Naive thymus-derived CD8-positive, alpha-beta T cell (primary cell): ENCODE measurements at places on chromosomes 5 and 9. TPM values are rescaled to one million over a fixed set of nuclear protein-coding genes. Genes with fewer than 3 reads are reported as not detected.

CDC20B gene
- total RNA-seq = not detected

PCDHB16 gene
- total RNA-seq = not detected

BARHL1 gene
- not detected for total RNA-seq

DNA sequence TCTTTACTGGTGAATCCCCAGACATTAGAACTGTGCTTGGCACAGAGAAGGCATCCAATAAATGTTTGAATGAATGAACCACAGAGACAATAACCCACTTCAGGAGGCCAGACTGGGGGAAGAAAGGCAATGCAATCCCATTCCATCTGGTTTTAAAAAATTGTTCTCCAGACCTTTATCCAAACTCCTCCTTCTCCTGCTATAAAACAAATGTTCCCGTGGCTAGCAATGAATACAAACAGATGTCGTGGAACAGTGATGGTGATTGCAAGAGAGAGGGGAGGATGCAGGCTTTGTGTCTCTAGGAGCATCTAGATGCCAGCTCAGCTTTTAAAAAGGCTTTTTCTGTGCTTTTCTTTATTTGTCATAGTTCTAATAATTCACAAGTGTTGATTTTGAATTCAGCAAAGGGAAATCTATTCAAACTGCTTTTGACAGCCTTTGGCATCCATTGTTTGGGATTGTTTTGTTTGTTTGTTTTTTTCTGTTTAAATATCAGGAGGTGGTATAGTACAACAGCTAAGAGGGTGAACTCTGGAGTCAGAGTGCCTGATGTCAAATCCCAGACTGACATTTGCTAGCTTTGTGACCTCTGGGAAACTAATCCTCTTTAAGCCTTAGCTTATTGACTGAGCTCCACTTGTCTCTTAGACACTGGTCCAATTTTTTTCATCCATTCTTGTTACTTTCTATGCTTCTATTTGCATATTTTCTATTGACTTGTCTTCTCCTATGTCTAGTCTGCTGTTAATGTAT is 59.1 kb downstream of the TNFSF15 start:
- DNase-seq = no peak

GRCh38 chr9:115525111-115526058 is 407.4 kb upstream of the TNC start:
- DNase-seq = no peak

DNA sequence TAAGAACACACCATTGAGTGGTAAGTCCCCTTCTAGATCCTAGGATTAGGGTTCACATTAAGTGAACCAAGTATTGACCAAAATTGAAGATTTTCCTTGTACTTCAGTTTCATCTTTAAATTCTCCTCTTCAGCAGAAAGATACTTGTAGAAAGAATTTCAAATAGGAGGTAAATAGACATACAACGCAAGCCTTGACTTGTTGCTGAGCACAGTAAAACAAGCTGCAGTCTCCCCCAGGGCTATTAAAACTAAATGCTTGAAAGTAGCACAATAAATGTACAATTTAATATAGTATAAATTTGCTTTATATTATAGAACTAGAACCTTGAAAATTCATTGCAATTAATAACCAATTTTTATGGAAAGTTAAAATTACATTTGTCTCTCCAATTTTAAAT is 170.1 kb upstream of the TARS1 start:
- DNase-seq = no peak

DNA sequence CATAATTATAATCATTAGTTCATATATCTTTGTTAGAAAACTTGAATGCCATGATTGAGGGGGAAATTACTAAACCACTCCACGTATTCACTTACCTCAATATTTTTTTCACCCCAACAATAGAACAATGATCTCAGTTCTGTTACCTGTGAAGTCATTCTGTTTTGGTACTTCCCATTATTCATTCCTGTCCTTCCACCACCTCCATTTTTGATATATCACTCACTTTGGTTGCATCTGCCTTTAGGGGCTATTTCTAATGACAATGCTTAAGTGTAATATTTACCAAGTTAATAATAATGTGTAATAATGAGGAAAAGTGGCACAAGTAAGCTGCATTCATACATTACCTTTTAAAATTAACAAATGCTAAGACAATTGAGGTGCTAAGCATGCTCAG is 218.4 kb downstream of the SPATA31D1 start:
- DNase-seq = no peak

DNA sequence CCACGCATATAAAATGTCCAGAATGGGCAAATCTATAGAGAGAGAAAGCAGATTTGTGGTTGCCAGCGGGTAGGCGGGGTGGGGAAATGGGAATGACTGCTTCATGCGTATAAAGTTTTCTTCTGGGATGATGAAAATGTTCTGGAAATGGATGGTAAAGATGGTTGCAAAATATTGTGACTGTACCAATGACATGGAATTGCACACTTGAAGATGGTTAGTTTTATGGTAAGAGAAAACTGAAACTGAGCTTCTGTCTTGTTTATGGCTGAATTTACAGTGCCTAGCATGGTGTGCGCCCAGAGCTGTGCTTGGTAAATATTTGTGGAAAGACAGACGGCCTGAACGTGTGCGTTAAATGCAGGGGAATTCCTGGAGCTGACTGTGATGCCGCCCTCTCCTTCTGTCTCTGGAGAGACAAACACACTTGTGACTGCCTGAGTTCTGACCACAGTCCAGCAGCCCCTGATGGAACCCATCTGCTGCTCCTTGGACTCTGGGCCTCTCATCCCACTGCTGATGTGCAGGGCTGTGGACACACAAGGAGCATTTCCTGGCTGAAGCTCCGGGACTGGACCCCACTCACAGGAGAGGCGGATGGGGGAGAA is 8.6 kb upstream of the PTGES start:
- no peak for DNase-seq

DNA sequence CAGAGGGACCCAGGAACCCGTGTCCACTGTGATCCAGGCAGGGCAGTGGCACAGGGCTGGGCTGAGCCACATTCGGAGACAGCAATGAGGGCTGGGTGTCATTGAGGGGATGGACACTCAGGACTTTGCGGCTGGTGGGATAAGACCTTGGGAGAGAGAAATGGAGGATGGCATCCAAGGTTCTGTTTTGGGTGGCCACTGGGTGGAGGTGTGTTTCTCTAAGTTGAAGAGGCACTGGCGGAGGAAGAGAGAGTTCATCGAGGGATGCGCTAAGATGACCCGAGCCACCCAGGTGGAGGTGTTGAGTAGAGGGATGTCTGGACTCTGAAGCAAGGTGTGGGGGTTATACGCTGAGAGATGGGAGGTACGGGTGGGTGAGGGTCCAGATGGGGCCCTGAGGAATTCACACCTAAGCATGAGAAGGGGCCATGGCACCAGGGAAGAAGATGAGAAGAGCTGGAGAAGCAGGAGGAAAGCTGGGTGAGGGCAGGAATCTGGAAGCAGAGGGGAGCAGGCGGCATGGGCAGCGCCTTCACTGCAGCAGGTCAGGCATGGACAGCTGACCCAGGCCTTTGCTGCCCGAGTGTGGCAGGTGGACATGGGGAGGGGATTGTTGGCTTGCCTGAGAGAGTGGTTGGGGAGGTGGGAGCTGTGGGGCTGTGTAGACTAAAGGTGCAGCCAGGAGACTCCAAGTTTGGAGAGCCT is 2.5 kb upstream of the SLC25A48 start:
- no peak for DNase-seq

GRCh38 chr5:144844086-144844485 is 673.4 kb downstream of the KCTD16 start:
- DNase-seq = no peak
